CD4-positive, alpha-beta T cell treated with Interleukin-6 at 100 ng/mL for 8 hours (primary cell): ENCODE measurements at places on chromosomes 6 and 20.

GRCh38 chr6:44397424-44398164, 10.1 kb downstream of the CDC5L start:
- DNase-seq, result no peak

- DNase-seq, result no peak
These were observed 256.5 kb downstream of the HACE1 start for GRCh38 chr6:104603108-104603745.

DNA sequence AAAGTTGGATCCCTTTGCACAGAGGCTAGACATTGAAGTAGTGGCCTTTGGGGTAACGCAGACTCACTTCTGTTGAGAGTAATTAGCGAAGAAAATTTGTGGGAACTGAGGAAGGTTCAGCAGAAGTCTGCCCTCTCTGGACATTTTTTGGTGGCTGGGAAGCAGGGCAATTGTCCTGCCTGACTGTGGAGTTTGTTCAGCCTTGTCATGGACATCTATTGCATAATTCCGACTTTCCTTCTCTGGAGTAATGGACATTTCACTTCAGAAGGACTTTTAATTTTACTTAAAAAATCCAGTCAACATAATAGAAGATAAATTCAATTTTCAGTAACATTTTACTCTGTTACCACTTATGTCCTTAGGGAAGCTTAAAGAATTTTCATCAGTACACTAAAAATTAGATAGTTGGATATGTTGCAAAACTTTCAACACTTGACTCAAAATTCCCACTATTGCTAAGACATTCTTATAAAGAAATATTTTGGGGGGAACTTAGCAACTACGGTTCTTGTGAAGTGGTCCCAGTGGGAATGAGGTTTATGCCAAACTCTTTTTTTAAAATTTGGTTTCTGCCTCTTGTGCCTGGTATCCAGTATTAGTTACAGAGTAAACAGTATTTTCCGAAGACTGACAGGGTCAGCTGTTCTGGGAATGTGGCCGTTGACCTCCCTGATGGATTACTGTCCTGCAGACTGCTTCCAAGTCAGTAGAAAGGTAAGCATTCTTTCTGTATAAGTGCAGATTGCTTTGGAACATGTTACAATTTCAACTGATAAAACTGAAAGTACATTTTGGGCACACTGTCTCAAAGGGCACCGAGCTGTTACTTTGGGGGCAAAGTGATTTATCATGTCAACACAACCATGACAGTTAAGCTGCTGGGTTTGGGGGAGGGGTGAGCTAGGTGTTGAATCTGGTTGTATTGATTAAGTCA, 100.6 kb upstream of the MLIP start:
- no peak for DNase-seq

DNA sequence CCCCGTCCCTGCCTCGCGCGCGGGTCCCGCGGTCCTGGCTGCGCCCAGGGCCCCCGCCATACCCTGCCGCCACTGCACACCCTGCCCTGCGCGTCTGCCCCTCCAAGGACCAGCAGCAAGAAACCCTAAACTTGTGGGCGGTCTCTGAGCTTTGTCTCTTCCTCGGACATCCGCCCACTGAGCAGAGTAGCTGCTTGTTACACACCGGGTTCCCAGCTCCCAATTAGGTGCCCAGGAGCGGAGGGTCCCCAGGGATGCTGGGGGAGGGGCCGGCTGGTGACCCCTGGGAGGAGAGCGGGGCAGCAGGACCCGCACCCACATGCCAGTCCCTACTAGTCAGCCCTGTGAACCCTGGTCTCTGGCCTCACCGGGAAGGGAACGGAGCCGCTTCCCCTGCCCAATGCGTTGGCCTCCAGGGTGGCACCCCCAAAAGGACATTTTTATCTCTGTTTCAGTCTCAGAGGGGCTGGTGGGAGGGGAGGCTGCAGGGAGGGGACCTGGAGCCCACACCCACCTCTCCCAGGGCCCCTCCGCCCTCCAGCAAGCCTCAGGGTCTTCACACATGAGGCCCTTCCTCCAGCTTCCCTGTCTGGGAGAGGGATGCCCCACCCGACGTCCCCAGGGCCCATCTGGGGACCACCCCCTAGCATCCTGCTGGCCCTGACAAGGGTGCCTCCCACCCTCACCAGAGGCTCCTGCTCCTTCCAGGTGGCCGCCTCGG, 10.5 kb downstream of the STMN3 start:
- no peak for DNase-seq

DNA sequence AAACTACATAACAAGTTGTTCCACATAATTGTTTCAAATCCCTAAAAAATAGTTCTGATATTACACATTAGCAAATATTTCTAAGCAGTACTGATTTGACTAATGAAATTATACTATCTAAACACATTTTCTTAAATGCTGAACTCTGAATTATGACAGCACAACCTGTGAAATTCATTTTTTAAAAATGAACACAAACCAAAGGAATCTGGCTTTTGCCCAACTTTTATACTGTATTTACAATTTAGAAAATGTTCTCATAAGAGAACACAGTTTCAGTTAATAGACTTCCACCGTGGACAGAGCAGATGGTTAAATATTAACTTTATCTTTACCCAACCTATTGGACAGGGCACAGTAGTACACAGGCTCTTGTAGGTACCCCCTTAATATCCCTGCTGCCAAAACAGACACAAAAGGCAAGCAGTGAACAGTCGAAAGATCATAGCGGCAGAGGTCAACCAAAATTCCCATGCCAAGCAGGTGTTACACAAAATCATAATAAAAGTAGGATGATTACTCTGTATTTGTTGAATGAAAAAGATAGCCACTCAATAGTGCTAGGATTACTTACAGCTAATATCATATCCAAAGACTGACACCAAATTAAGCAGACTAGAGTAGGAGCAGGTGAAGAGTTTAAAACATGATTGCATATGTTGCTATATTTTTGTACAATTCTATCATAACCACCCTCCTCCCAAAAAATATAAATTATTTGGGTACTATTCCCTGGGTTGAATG, 122.5 kb downstream of the RNGTT start:
- no peak for DNase-seq

- DNase-seq, result no peak
These were observed 443.8 kb upstream of the GJE1 start for GRCh38 chr6:141688916-141689315.

DNA sequence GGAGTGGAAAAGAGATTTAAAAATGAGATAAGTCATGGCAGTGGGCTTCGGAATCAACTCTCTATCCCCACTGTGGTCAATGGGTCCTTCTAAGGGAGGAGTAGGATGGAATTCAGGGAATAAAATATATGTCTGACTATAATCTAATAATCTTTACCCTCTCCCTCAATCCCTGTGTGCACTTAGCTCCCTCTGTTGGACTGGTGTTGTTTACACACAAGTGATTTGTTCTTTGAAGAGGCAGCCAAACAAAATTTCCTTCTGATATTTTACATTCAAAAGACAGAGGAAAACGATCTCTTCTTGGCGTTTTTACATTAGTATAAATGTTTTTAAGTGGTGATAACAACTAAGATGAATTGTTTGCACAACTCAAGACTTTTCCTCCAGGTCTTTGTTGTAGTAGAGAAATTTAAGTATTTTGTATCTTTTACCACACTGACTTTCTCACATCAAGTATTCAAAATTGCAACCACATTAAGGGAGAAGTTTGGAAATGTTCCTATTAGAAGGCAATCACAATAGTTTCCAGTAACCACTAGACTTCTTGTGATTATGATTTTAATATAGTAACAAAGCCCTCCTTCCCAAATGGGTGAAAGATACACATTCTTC, 317.8 kb downstream of the CENPW start:
- no peak for DNase-seq

- DNase-seq, result no peak
These were observed 90.5 kb upstream of the FERMT1 start for GRCh38 chr20:6213311-6213710.

GRCh38 chr6:110529907-110530306, 53.5 kb upstream of the SLC22A16 start:
- no peak for DNase-seq

DNA sequence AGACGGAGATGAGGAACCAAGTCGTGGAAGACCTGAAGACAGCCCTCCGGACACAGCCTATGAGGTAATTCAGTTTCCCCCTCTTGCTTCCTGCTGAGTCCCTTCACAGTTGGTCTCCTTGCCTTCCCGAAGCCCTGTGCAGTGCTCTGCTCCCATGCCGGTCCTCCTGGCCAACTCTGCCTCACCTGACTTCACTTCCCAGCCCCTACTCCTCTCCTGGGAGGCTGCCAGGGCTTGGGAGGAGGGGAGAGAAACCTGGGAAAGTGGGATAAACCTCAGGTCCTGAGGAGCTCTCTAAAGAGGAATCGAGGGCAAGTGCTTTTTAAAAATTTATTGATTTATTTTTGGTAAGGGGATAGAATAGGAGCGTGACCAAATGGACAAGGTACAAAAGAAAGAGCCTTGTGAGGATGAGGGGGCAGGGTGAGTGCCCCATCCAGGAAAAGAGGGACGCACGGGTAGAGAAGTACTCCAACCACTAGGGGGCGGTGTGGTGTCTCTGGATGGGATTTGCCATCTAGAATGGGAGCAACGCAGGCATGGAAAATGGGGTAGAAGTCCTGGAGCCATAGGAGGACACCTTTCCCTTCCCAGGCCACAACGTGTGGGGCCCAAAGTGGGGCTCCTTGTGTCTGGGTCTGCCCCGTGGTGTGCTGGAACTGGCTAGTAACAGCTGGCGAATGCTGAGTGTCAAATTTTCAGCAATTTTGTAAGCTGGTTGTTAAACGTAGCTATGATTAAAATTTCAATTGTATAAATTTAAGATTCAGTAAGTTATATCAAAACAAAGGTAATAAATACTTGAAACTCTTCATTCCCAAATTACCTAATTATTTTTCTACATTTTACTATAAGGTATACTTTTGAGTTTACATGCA, 69.0 kb downstream of the MOCS1 start:
- peak; percentile 14 for DNase-seq

- no peak for DNase-seq
These were observed 447.7 kb downstream of the PHF3 start for GRCh38 chr6:64083261-64083660.

DNA sequence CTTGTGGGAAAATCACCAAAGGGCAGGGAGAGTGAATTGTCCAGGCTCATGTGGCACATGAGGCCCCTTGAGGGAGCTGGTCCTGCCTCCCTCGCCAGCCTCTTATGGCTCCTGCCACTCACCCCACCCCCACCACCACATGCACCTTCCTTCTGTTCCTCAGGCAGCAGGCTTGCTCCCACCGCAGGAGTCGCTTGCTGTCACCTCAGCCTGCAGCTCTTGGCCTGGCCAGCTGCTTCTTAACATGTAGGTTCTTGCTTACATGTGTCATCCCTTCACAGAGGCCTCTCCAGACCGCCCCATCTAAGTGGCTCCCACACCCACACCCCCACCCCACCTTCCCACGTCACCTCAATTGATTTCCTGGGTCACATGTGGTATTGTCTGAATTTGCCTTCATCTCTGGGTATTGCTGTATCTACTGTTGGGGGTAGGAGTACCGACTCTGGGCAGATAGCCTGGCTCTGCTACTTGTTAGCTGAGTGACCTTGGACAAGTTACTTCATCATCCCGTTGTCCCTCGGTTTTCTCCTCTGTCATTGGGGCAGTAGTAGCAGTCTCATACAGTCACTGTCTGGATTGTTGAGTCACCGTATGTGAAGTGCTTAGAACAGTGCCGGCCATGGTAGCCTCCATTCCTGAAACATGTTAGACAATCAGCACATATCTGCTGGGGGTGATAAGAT, 41.7 kb downstream of the SLC9A8 start:
- DNase-seq, result no peak

- no peak for DNase-seq
These were observed 70.7 kb upstream of the RAB32 start for GRCh38 chr6:146472918-146473317.

GRCh38 chr20:32359633-32360332, 1.7 kb downstream of the ASXL1 start:
- DNase-seq, result peak; percentile 14

GRCh38 chr20:47668313-47669151, 116.7 kb downstream of the SULF2 start:
- no peak for DNase-seq
